ENCODE measurements at places on chromosomes 6 and 20.

DNA sequence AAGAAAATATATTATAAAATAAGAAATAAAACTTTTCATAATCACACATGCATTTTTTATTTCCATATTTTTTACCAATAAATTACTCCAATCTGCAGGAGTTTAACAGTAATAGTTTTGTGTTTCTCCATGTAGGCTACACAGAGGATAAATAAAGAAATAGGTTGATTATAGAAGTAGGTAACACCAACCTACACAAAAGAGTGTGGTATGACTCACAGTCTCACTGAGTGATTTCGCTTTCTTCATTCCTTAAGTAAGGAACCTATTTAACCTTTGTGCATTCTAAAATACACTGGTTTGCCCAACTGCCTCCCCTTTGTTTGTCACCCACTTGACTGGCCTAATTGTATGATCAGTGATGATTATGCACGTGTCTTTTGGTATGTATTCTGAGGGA lies 244.2 kb upstream of the RIMS1 start:
- no peak for DNase-seq

DNA sequence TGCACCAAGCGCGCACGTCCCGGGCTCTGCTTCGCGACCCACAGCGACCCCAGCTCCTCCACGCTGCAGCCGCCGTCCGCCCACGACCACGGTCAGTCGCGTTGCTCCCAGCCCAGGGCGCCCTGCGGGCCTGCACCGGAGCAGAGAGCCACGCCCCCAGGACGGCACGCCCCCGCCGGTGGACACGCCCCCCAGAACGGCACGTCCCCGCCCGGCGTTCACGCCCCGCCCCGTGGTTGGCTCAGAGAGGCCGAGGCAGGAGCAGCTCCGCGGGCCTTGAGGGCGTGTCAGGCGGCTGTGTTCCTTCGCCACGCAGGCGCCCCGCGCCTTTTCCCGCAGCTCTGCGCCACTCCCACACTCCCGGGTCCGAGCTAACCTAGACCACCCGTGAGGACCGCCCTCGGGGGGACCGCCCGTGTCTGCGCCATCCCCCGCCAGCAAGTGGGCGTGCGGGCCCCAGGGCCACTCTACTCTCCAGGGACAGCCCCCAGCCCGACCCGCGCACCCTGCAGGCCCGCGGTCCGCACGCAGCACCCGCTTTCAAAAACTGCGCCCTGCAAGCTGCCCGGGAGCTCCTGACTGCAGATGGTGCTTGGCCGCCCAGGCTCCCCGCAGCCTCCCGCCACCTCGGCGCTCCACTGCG lies at the start of gene RNASET2:
RNASET2 (minus strand) TSS at position 107 of the 643 bp plus-strand sequence. CDS start 368 bp downstream, outside the sequence.
- DNase-seq: peak; percentile 100

- no peak for DNase-seq
Observed at GRCh38 chr6:14278446-14278845, 160.9 kb downstream of the CD83 start.

DNA sequence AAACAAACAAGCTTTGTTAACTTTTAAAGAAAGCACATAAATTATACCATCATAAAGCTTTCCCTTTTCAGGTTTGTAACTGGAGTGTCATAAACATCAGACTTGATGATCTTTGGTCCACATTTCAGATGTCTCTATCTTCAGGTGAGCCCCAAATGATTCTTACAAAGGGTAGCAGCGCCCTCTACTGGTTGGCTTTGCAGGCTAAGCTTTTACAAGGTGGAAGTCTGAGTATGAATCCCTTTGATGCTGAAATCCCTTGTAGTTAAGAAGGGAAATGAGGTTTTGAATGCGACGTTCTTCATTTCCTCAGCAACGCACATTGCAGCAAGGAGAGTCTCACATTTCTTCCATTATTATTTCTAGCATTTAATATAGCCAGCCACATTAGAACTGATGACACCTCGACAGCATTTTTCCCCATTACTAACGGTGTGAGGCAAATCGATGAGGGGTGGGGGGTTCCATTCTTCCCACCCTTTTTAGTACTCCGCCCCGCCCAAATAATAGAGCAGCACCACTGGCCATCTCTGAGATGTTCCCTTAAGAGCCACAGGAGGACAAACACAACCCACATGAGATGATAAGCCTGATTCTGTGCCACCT lies 126.3 kb upstream of the NT5E start:
- peak; percentile 21 for DNase-seq

GRCh38 chr6:2958331-2958711 lies 13.0 kb downstream of the SERPINB6 start:
- no peak for DNase-seq

GRCh38 chr6:162468326-162468725 lies 259.2 kb downstream of the PRKN start:
- DNase-seq: no peak

- DNase-seq: no peak
Observed at GRCh38 chr20:35735826-35736470, 6.1 kb downstream of the RBM39 start.

DNA sequence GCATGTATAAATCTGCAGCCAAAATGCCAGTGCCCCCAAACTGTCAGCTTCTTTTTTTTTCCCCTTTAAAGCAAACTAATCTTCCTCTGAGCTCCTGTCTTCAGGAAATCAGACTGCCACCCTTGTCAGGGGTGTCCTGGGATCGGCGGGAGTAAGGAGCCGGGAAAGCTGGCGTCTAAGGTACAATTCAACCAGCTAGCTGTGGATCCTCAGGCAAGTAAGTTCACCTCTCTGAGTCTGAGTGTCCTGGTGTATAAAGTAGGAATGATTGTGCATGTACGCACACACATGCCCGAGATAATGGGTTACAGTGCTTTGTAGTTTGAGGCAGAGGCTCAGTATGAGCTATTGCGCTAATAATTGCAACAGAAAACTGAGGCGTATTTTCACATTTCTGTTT lies 98.3 kb downstream of the ANKRD60 start:
- no peak for DNase-seq

DNA sequence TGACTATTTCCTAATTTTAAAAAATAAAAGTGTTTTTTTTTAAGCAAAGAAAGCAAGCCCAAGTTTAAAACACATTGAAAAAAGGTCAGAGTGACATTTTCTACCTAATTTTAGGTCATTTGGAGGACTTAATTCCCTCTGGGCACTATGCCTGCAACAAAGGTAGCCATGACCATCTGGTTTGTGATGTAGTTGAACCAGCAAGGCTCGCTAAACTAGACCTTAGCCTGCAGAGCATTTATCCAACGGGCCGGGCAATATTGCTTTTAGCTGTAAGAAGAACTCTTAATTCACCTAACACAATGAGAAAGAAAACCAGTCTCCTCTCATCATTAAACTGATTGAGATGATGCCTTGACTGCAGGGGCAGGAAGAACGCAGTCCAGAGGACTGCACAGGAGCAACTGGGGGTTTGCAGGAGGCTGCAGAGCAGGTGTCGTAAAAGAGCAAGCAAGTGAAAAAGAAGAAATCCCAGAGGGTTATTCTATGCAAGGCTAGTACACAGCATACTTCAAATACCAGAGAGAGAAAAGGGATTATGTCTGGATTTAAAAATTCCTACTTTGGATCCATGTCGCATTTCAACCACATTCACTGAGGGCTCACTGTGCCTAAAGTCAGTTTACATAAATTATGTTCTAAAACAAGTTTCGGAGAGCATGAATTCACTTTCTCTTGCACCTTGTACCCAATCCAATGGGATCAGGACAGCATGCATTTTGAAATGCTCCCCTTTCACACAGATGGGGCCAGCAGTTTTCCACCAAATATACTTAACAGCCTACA lies 12.8 kb downstream of the TRAF3IP2 start:
- DNase-seq: no peak

- DNase-seq: no peak
Observed at GRCh38 chr6:134731615-134732014, 218.3 kb downstream of the ALDH8A1 start.

GRCh38 chr6:31737315-31737990 lies 1.1 kb upstream of the CLIC1 start:
- no peak for DNase-seq

GRCh38 chr6:26232306-26232939 lies 132.6 kb upstream of the BTN3A2 start:
- DNase-seq: no peak

DNA sequence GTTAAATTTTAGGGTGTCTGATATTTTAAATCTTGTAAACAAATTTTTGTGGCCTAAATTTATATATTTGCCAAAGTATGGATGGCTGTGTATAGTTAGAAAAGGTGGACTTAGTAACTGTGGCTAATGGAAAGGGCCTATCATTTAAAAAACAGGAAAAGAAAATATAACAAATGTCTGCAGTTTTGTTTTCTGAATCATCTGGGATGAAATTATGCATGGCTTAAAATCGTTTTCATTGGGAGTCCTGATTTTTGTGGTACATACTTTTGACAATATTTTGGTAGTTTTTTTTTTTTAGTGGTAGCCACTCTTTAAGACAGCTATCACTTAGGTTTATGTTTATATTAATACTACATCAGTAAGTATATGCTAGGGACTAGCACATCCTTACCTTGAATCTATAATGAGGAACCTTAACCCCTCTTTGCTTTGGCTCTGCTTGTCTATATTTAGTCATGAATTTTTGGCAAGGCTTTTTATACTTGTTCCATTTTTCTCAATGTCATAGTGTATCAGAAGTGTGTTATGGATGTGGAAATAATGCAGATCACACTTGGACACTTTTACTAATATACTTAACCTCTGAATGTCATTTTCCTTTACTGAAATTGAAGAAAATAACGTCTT lies 5.6 kb downstream of the ARID1B start:
- DNase-seq: no peak

DNA sequence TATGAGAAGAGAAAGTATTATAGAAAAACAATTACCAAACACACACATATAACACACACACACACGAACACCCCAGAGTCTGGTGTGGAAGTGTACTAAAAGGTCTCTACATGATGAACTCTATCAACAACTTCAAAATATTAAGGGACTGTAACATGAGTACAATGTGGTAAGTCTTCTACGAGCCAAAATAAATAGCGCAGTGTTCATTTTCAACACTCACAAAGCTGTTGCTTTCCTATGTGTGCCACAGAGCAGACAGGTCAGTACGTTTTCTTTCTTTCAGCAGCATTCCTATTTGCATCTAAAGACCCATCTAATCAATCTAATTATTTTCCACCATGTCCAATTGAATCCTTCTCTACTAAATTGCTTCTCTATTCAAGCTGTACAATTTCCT lies 12.1 kb upstream of the CNKSR3 start:
- no peak for DNase-seq

GRCh38 chr20:33838035-33838864 lies 27.1 kb downstream of the CHMP4B start:
- DNase-seq: no peak

- no peak for DNase-seq
Observed at GRCh38 chr20:32574296-32575226, 10.6 kb downstream of the NOL4L start.

- DNase-seq: no peak
Observed at GRCh38 chr6:15661853-15662325, 939 bp downstream of the DTNBP1 start.
